ENCODE measurements at places on chromosomes 3 and 15.
A peak's percentile ranks its signal among the peaks of the same experiment; 100 is the strongest.

GRCh38 chr15:56795502-56795901 is 62.2 kb upstream of the ZNF280D start:
- no peak for DNase-seq

DNA sequence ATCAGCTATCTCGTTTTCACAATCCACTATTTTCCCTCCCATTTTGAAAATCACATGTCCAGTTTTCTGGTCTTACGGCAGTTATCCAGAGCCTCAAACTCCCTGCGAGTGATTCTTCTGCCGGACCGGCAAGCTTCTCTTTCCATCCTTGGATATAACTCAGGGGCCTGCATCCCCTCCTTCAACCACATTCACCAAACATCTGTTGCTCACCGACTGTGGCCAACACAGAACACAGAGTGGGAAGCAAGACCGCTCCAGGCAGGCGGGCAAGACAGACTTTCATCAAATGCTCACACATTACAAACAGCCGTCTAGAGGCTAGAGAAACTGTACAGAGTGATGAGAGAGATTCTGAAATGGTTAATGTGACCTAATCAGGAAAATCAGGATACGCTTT is 7.6 kb upstream of the SLC12A8 start:
- no peak for DNase-seq

GRCh38 chr3:13550423-13550690 is 1.4 kb downstream of the FBLN2 start:
- no peak for DNase-seq

GRCh38 chr3:177776661-177777101 is 579.4 kb upstream of the TBL1XR1 start:
- no peak for DNase-seq

DNA sequence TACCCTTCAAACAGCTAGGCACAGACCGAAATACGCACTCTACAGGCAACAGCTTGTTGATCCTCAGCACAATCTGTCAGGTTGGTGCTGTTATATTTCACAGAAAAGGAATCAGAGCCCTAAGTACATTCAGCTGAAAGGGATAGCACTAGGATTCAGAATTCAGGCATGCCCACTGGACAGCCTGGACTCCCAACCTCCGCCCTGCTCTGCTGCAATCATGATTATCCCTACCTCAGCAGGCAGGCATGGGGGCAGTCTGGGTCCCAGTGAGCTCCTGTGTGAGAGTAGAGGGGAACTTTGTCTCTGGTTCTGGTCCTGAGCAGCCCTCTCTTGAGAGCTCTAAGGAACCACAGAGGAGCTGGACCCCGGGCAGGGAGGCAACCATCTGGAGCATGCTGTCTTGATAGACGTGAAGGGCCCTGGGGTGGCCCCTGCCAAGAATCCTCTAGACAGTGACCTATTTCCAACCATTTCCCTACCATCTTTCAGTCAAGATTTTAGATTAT is 23.4 kb upstream of the NOX5 start:
- DNase-seq = peak; percentile 97

DNA sequence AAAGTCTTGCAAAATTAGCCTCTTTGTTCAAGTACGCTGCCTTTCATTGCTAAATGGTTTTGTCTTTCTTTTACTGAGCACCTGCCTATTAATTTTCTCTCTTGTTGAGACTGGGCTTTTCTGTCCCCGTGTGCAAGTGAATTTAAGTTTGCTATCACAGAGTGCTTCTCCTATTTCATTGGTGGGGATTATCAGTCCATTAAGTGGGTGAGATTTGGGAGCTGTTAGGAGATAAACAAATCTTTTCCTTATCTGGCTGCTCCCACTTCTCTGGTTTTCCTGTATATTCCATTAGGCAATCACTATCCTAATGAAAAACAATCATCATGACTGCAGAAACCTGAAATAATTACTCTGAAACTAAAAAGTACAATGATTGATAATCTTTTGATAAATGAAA is 254.2 kb downstream of the NR1D2 start:
- no peak for DNase-seq

- DNase-seq = no peak
Measured at GRCh38 chr15:83854321-83854720, 200.4 kb downstream of the ADAMTSL3 start.

GRCh38 chr15:83210619-83211018 is 3.0 kb upstream of the HDGFL3 start:
- DNase-seq = no peak

- peak; percentile 23 for DNase-seq
Measured at GRCh38 chr3:97960993-97961766, 11.1 kb downstream of the RIOX2 start.

DNA sequence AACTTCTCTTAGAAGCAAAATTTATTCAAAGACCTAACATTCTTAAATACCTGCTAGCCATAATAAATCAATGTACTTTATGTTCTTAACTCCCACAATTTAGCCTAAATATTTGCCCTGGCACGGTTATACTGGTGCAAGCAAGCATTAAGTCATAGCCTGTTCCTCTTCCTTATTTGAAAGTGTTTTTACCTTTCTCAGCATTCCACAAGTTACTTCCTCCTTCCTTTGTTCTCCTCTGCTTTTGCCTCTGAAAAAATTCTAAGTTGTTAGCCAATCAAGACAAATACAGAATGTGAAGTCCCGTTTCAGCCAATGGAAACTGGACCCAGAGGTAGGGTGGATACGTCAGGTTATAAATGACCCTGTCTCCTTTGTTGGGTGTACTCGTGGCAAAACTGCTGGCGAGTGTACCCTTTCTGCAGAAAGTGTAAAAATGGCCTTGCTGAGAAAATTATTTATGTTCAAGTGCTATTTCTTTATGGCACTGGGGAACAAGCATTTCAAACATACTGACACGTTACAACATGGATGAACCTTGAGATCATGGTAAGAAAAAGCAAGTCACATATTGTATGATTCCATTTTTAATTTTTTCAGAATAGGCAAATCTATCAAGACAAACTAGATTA is 3.1 kb upstream of the TATDN2 start:
- DNase-seq = no peak
